CD4-positive, alpha-beta T cell treated with Interleukin-4 for 4 hours (primary cell): ENCODE measurements at places on chromosomes 12 and 14.

DNA sequence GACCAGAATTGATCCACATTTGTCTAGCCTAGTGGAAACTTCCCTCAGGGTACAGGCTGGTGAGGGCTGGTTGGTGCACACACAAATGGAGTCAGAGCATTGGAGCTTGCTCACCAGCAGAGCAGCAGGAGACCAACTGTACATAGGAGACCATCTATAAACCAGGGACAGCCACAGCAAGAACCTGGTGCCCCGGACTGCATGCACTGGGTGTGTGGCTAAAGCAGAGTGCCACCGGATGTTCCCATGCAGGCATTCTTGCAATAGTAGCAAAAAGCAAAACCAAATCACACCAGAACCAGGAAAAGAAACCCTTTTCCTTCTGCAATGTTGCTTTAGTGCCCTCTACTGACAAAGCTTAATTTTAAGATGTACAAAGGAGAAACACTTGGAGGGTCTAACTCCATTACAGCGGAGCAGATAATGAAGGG, 136.4 kb downstream of the MDGA2 start:
- no peak for DNase-seq

DNA sequence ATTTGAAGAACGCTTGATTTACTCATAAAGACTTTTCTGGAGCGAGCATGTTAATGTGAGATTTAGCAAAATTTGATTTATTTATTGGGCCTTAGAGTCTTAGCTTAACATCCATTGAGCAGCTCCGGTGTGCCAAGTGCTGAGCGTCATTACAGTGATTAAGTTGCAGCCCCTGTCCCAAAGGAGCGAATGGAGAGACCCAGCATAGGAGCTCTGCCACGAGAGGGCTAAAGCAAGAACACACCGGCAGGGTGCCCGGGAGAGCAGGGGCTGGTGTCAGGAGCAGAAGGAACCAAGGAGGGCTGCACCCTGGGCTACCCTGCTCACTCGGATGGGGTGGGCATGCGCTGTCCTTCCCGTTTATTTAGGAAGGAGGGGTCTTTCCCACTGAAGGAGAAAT, 50.6 kb downstream of the PPP2R5C start:
- DNase-seq: no peak

DNA sequence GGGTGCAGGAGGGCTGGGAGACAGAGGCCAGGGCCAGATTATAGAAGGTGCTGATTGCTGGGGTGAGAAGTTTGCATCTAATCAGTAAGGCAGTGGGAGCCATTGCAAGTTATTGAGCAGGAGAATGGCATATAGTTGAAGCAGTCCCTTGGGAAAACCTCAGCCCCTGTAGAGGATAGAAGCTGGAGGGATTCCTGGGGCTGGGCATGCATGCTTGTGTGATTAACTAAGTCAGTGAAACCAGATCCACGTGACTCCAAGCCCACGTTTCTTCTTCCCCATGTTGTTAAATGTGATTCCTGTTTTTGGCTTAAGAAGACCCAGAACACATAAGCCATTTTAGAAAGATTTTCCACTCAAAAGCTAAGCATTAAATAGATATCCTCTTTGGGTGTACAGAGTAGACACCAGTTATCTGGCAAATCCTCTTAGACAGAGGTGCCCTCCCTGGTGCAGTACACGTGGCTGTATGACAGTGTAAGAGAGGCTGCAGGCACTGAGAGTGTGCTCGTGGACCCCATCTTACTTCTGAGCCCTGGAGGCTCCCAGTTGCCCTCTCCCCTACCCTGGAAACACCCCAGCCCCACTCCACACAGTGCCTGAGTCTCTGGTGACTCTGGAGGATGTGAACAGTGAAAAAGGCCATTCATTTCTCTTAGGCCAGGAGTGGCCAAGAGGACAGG, 3.2 kb downstream of the C14orf132 start:
- no peak for DNase-seq

GRCh38 chr14:100804558-100805309, 21.2 kb upstream of the MEG3 start:
- DNase-seq: no peak

GRCh38 chr12:44628180-44628579, 247.9 kb downstream of the NELL2 start:
- DNase-seq: no peak

DNA sequence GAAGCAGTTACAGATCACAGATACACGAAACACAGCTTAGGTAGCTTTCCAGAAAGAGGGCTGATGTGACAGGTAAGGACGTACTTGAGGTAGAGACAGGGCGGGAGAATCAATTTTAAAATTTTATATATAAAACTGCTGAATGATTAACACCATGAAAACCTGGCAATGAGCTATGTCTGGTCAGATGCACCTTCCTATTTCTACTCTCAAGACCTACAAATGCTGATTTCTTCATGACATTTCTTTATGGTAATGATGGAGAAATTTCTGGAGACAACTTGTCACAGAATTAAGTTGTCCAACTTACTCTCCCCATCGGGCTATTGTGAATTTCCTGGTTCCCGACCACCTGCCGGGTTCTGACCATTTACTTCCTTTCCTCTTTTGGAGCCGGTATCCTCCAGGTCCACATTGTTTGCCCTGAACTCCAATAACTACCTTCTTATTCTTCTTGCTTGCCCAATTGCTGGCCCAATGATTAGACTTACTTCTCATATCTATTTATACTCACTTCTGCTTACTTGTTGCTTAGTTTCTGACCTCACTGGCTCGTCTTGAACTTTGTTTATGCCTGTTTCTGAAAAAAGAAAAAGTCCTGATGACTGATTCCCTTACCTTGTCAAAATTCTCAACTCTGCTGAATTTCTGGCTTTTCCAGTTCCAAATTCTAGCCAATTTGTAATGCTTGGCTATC, 12.8 kb upstream of the ATP2B1 start:
- no peak for DNase-seq
